Fibroblast of skin of left biceps (primary cell): ENCODE measurements at places on chromosomes 2 and 18.

- no peak for DNase-seq
Observed at GRCh38 chr2:25711675-25712354, 38.4 kb upstream of the DTNB start.

- no peak for DNase-seq
Observed at GRCh38 chr2:197345846-197346370, 35.3 kb upstream of the ANKRD44 start.

DNA sequence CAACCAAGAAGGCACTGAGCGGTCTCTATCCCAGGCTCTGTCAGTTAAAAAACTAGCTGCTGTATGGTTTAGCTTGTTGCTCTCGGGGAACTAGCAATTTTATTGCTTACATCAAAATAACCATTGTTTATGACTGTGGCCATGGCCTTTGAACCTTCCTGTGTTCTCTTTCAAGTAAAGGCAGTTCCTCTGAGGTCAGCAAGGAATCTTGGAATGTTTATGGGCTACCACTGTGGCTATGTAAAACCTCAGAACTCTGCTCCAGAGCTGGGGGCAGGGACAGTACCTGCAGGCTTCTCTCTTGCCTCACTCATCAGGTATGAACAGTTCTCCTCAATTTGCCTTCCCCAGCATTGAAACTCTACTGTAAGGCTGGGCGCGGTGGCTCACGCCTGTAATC, 416.0 kb upstream of the NETO1 start:
- DNase-seq = no peak

- no peak for DNase-seq
Observed at GRCh38 chr2:226796012-226796839, 3.4 kb downstream of the IRS1 start.

GRCh38 chr2:125654226-125654625, 1001.7 kb upstream of the GYPC start:
- no peak for DNase-seq

DNA sequence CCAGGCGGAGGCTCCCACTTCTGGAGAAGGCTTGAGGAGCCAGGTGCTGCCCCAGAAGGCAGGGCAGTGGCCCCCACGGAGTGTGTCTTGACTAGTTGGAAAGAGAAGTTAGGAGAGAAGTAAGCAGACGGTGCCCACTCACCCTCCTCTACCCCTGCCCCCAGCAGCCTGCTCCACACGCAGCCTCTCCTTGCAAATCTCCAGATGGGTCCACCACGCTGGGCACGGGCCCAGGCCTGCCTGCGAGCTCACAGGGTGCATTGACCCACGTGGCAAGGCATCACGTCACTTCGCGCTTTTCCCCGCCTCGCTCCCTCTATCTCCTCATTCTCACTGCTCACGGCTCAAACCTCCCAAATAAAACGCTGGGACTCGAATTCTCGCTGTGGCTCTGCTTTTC, 71.8 kb upstream of the RAB12 start:
- no peak for DNase-seq

DNA sequence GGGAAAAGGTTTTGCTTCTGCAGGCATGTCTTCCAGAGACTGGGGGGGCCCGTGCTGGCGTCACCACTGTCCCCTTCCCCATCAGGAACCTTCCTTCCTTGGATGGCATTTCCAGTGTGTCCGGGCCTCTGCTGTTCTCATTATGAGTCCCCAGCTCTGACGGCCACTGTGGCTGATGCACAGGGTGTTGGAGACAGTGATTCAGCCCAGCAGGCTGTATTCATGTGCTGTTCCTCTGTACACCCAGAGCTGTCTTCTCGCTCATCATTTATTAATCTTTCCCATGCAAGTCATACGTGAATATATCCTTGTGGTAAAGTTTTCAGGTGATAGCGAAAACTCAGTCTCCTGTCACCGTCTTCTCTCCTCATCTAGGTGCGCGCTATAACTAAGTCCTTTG, 57.7 kb downstream of the ASAP2 start:
- no peak for DNase-seq

- DNase-seq = peak; percentile 44
Observed at GRCh38 chr18:48994044-48994651, 43.4 kb upstream of the SMAD7 start.

- DNase-seq = no peak
Observed at GRCh38 chr2:186125156-186125555, 360.9 kb upstream of the ZC3H15 start.

GRCh38 chr18:22695674-22696073, 237.5 kb upstream of the RBBP8 start:
- DNase-seq = no peak

GRCh38 chr18:45221363-45221762, 393.9 kb upstream of the SLC14A2 start:
- DNase-seq = no peak

DNA sequence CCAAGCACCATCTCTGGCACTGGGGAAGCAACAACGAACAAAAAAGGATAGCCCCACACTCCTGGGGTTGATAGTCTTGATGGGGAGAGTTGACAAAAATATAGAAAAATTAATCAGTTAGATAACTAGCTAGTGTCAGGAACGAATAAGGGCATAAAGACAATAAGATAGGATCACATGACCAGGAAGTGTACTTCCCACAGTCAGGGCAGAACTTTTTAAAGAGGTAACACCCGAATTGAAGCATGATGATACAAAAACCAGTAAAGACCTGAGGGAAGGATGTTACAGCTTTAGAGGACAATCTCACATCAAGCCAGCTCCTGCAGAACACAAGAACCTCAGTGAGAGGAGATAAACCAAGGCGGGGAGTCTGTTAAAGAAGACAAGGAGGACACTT, 295.4 kb upstream of the CRIM1 start:
- no peak for DNase-seq

GRCh38 chr2:235541838-235542549, 48.2 kb downstream of the AGAP1 start:
- no peak for DNase-seq
